ENCODE measurements at places on chromosomes 3 and 15.

DNA sequence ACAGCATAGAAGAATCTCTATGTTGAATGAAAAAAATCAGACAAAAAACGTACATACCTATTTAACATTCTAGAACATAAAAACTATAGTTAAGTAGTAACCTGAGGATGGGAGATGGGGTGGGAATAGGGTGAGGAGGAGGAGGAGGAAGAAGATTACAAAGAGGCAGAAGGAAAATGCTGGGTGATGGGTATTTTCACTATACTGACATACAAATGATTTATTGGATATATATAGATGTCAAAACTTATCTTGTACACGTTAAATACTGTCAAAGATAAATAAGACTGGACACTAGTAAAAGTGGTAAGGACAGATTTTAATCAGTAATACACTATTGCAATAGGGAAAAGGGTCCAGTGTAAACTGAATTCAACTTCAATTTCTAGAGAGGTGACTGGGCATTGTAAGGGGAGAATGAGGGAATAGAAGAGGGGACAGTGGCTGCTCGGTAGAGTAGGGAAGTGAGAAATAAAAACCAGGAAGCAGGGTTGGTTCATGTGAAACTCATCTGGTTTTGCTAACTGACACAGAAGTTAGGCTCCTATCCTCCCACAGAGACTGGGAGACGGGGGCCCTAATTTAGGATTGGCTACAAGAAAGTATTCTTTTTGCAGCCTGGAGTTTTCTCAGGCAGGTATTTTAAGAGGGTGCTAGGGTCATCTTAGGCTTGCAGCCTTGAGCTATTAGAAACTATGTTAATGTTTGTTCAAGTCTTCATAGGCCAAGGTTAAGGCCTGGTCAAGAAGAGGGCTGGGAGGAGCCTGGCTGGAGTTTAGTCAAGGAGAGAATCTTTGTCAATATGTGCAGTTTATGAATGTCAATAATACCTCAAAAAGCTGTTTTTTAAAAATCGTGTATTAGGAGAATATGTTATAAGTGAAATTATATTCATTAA lies 15.0 kb upstream of the C15orf61 start:
- DNase-seq = no peak

DNA sequence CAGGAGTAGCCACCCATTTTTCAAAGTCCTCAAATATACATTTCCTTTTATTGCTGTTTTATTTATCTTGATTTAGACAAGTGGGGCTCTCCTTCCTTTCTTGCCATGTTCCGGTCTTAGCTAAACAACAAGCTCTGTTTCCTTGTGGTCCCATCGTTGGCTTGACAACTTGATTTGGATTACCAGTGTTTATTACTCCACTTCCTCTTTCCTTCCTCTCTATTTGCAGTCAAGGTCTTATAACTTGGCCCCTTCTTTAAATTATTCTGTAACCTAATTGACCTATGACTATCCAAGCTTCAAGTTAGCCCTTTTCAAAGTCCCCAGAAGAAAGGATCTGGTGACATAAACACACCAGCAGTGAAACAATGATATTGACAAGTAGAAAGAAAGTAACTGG lies 130.6 kb upstream of the STT3B start:
- no peak for DNase-seq

DNA sequence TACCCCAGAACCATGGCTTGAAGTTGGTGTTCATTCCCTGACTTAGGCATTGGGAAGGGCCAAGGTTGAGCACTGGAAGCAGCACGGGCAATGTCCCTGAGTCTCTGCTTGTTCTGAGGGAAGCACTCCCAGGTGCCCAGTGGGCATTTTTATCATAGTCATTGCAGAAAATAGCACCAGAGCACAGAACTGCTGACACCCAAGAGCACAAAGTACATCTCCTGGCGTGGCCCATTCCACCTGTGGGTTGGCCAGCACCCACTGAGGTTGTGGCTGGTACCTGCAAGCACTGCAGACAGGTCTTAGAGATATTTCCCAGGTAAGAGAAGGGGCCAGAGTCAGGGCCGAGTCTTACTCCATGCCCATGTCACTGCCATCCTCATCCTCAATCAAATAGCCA lies 28.5 kb upstream of the GCNT3 start:
- DNase-seq = no peak

- no peak for DNase-seq
These were observed 7.7 kb downstream of the CCR5 start for GRCh38 chr3:46378426-46378942.

DNA sequence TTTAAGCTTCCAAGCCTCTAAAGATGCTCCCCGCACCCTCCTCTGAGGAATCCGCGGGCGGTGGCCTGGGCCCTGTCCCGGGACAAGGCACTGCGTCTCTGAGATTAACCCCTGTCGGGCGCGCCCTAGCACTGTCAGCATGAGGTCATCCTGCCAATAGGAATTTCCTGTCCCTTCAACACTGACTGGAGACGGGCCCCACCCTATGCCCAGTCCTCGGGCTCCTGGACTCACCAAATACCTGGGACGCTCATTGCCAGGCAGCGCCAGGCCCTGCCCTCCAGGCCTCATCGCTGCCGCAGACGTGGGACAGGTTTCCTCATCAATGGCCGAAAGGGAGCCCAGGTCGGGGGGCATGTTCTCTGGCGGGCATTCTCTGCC lies 67.6 kb upstream of the SH3GL3 start:
- no peak for DNase-seq

DNA sequence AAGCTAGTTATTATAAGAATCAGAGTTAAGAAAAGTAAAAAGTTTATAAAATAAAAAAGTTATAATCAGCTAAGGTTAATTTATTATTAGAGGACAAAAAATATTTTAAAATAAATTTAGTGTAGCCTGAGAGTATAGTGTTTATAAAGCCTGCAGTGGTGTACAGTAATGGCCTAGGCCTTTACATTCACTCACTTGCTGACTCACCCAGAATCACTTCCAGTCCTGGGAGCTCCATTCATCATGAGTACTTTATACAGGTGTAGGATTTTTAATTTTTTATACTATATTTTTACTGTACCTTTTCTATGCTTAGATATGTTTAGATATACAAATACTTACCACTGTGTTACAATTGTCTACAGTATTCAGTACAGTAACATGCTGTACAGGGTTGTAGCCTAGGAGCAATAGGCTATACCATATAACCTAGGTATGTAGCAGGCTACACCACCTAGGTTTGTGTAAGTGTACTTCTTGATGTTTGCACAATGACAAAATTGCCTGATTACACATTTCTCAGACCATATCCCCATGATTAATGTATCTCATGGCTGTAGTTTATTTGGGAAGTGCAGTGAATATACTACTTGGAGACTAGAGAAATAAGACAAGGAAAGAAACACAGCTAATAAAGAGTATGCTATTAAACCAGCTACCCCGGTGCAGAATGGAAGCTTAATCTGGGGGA lies 101.9 kb upstream of the GALNT15 start:
- DNase-seq = no peak

DNA sequence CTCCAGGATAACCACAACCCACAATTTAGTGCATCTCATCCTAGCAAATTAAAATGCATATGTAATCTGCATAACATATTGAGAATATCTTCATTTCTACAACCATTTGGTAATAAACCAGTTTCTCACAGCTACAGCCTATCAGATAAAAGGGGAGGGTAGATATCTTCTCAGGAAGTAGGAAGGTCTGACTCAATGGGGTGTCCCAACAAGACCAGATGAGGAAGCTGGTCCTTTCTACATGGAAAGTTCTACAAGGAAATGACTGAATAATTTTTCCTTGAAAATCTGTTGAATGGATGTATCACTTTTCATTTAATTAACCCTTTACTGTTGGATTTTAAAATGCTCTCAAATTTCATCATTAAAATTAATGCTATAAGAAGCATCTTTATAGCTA lies 17.4 kb upstream of the TMPRSS7 start:
- DNase-seq = no peak

- DNase-seq = no peak
These were observed 17.8 kb downstream of the TTC14 start for GRCh38 chr3:180619723-180620122.

GRCh38 chr15:39720081-39720480 lies 62.6 kb downstream of the FSIP1 start:
- no peak for DNase-seq

DNA sequence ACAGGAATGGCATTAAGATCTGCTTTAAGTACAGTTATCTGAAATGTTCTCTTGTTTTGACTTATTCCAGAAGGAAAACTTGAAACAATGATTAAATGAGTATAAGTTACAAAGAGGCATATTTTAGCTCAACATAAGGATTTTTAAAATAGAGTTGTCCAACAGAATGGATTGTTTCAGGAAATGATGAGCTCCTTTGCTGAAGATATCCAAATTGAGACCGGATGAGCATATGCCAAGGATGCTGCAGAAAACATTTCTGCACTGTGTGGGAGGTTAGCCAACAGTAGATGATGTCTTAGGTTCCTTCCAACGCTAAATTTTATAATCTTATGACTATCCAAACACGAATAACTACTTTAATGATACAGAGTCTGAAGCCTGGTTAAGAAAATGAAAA lies 226.5 kb upstream of the NANOGP8 start:
- DNase-seq = no peak

DNA sequence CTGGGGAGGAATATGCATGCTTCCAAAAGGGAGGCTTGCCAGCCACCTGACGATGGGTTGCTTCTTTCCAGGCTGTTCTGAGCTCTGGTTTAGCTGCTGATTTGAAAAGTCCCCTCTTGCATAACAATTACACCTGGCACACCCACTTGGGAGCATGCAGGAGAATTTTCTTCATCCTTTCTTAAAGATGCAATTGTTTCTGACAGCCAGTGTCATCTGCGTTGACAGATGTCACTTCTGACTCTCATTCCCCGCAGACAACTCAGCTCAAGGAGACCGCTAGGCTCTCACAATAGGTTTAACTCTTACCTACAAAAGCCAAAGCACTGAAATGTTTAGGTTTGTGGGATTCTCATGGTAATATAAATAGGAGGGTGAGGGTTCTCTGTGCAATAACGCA lies 185.6 kb upstream of the SYNPR start:
- no peak for DNase-seq

GRCh38 chr3:86978111-86978551 lies 12.8 kb downstream of the VGLL3 start:
- DNase-seq = no peak

GRCh38 chr3:190697901-190698300 lies 164.6 kb downstream of the GMNC start:
- no peak for DNase-seq

- DNase-seq = no peak
These were observed 7.1 kb downstream of the CELSR3 start for GRCh38 chr3:48655606-48656005.

DNA sequence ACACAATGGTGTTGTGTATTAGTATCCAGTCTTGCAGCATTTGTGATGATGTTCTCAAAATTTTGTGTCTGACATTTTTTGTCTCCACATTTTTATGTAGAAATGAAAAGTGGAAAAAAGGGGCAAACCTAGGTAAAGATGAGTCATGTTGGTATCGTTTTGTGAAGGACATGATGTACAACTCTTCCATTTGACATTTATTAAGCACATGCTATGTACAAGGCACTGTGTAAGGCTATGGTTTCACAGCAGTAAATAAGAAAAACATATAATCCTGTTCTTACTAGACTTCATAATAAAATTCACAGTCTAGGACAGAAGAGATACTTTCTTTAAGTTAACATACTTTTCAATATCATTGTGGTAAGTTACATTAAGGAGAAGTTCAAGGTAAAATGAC lies 143.5 kb upstream of the CNTN4 start:
- DNase-seq = no peak

GRCh38 chr3:30621576-30621975 lies 15.2 kb downstream of the TGFBR2 start:
- DNase-seq = no peak

DNA sequence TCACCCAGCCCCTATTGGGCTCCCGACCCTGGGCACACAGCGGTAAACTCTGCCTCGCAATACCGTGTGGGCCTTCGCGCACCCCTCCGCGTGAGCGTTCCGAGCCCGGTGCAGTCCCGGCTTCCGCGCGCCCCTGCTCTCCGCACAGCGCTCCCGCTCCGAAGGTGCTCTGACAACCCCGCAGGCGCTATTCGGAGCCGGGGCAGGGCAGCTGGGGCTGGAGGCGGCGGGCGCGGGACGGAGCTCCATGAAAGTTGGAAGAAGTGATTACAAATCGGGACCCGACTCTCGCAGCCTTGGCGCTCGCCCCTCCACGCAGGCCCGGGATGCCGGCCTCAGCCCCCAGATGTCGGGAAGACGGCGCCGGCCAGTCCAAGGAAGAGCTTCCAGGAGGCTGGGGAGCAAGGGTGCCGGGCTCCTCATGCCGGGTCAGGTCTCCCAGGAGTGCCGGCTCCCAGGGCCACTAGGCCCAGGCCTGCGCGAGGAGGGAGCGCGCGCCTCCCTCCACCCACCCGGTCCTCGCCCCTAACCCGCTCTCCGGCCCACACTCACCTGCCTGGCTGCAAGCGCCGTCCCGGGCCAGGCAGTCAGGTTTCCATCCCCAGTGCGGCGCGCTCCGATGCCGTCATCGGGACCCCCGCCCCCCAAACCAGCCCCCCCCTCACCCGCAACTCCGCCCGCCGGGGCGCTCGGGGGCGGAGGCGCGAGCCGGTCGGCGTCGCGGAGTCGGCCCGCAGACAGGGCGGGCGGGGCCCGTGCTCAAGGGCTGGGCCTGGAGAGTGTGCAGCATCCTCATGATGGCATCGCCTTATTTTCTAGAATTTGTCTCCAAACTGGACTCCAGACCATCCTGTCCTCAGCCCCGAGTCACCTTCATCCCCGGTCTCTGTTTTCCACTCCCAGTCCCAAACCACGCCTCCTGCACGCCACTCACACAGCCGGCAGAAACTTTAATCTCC lies at the start of gene KIF7:
TSS of gene KIF7 (minus strand) at position 621 of the 959 bp plus-strand sequence. CDS start 2,537 bp downstream, outside the sequence.
- no peak for DNase-seq

DNA sequence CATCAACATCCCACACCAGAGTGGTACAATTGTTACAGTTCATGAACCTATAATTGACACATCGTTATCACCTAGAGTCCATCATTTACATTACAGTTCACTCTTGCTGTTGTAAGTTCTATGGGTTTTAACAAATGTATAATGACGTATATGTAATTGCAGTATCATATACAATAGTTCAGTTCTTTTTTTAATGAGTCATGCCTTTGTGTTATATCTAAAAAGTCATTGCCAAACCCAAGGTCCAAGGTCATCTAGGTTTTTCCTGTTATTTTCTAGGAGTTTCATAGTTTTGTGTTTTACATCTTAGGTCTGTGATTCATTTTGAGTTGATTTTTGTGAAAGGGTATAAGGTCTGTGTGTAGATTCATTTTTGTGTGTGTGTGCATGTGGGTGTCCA lies 160.9 kb upstream of the GALNT15 start:
- no peak for DNase-seq

DNA sequence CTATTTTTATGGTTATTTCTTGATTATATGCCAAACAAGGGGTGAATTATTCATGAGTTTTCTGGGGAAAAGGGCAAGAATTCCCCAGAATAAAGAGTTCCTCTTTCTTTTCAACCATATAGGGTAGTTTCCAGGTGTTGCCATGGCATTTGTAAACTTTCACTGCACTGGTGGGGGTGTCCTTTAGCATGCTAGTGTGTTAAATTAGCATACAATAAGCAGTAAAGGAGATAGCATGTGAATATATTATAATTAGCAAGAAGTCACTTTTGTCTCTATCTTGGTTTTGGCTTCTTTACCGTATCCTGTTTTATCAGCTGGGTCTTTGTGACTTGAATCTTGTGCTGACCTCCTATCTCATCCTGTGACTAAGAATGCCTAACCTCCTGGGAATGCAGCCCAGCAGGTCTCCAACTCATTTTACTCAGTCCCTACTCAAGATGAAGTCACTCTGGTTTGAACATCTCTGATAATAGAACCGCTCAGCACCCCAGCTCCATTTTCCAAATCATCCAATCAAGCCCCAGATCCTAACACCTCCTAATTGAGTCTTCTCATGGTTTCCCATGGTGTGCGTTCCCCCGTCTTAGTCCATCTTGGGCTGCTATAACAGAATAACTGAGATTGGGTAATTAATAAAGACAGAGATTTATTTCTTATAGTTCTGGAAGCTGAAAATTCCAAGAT lies 3.4 kb upstream of the SELENOT start:
- DNase-seq = no peak

Measured in GM12864 (cell line).